Activated CD4-positive, alpha-beta T cell treated with anti-CD3 and anti-CD28 coated beads for 4 hours (primary cell): ENCODE measurements at places on chromosomes 3 and 15.

DNA sequence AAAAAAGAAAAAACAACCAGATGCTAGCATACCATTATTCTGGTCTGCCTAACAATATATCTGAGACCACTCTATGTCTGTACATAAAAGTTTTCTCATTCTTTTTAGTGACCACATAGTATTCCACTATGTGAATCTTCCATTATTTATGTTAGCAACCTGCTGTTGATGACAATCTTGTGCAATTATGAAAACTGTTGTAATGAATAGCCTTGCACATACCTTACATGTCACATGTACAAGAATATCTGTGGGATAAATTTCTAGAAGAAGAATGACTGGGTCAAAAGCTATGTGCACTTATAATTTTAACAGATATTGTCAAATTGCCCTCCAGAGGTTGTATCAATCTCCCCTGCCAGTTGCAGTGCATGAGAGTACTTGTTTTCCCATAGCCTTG lies 62.5 kb downstream of the ARHGAP31 start:
- DNase-seq, result no peak

GRCh38 chr3:101219842-101220560 lies 100.4 kb downstream of the IMPG2 start:
- no peak for DNase-seq

- DNase-seq, result no peak
Observed at GRCh38 chr3:18853269-18853668, 295.0 kb upstream of the KCNH8 start.

DNA sequence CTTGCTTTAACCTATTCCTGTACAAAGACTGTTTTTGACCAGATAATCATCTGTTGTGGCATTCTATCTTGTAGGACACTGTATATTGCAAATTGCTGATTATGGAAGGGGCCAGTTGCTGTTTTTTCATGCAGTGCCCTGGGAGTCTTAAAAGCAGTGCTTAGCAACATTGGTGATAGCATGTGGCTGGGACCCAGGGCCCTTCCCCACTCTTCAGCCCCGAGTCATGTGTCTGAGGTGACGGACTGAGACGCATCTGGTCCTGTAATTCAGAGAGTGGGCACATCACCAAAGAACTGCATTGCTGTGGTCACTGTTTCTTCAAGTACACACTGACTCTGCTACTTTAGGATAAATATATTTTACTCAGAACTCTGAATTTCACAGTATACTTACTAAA lies 63.4 kb downstream of the SNRK start:
- DNase-seq, result no peak

DNA sequence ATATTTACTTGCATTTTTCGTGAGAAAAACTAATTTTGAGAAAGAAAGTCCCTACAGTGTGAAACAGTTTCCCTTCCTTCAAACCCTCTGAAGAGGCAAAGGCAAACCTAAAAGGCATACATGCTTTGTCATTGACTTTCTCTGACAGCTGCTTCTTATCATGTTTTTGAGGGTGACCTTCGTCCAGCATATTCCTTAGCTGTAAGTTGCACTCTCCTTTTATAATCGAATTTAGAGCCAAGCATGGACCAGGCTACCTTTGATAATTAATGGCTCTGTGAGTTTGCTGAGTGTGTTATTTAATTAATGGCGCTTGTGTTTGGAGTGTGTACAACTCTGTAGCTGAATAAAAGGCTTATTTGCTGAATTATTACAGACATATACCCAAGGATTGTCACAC lies 684.2 kb upstream of the CFAP20DC start:
- no peak for DNase-seq
